ENCODE measurements at places on chromosomes 5 and 9.

GRCh38 chr9:78031444-78031892, at the start of gene GNAQ:
Gene GNAQ (minus strand): TSS chr9:78031811. CDS start chr9:78031235, 576 bp downstream.
- no peak for DNase-seq

GRCh38 chr5:124524552-124525232, 221.7 kb downstream of the ZNF608 start:
- no peak for DNase-seq

DNA sequence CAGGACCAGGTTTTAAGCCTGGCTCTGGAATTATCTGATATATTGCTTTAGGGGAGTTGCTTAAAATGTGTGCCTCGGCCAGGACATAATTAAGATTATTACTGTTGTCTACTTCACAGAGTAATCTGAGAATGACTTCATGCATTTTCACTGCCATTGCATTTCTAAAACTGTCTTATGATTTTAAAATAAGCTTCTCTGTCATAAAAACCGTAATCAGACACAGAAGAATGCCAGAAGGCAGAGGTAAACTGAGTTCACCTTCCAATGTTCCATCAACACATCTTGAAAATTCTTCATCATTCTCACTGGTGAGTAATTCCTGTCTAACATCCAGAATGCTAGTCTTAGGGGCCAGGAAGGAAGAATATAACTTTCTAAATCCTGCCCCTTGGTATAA, 47.1 kb downstream of the ISOC1 start:
- no peak for DNase-seq

- no peak for DNase-seq
Observed at GRCh38 chr5:107889387-107889786, 218.7 kb upstream of the EFNA5 start.

DNA sequence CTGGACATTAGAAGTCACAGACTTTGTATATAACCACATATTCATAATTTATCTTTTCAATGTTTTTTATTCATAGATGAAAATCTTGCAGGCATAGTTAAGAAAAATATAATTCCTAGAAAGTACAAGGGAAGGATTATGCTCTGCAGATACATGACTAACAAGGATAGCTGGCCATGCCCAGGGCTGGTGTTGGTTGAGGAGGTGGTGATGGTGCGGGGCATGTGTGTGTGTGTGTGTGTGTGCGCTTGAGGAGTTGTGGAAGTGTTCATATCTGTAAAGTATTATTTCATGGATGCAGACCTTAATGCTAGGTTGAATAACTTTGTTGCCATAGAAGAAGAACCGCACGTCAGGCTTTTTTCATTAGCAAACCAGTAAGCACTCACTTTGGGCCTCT, 1.3 kb downstream of the S1PR3 start:
- no peak for DNase-seq

DNA sequence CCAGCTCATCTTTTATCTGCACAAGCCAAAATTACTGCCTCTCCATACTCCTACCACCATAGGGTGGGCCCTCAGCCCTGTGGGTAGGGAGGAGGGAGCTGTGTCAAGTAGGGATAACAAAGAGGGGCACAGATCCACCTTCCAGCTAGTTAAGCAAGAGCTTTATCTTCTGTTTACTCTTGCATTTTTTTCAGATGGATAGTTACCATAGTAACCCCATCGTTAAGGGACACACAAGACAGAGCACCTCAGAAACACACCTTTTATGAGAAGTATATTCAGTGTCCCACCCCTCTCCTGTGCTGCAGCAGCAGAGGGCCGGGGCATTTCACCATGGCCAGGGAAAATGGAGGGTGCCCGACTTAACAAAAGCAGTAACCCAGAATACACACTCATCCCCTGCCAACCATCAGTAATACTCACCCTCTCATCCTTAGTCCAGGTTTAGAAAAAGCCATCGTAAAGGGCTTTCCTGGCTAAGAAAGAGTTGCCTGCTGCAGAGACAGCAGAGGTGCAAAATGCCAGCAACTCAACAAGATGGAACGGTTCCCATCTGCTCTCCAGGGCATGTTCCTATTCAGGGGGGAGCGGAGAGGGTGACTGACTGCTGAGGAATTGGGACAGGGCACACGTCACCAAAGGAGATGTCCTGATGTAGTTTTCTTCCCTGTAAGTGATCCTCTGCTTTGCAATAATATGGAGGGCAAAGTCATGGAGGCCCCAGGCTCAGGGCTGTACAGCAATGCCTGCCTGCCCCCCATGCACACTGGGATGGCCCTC, 25.1 kb downstream of the MACROH2A1 start:
- DNase-seq: no peak

GRCh38 chr9:86246752-86247161, 12.7 kb downstream of the C9orf153 start:
- DNase-seq: no peak

DNA sequence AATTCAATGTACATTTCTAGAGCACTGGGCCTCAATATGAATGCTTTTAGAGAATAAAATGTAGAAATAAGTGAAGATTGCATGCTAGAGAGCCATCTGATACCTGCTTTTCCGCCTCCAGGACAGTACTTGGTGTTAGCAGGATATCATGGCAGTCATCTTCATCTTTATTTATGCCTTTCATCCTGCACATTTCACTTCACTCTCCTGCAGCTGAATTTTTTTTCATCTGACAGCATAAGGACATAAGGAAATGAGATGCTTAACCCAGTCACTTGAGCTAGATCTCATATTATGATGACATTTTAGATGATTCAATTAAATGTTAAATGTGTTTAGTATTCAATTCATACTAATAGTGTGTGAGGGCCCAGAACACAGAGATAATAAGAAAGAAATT, 162.6 kb downstream of the PARP8 start:
- DNase-seq: no peak

DNA sequence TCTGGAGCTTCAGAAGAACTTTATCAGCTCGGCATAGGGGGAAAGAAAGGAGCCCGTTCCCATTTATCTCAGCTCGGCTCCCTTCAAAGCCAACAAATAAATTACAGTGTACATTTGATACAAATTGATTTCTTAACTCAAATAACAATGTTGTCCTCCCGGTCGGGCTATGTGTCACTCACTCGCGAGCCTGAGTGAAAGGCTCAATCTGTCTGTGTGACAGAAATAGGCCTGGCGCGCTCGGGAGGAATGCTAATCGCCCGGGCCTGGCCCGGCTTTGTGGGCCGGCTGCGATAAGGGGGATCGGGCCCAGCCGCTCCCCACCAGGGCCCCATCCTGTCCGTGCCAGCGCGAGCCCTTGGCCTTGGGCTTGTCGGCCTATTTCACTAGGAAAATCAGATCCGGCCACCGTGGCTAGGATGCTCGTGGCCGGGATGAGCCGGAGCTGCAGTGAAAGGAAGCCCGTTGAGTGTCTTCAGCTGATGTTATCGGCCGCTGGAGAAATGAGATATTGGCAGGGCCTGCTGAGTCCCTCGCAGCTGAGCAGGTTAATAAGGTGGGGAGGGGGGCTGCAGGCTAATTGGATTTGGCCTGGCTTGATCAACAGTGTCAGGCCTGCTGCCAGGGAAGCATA, 258.7 kb downstream of the IRX1 start:
- no peak for DNase-seq

DNA sequence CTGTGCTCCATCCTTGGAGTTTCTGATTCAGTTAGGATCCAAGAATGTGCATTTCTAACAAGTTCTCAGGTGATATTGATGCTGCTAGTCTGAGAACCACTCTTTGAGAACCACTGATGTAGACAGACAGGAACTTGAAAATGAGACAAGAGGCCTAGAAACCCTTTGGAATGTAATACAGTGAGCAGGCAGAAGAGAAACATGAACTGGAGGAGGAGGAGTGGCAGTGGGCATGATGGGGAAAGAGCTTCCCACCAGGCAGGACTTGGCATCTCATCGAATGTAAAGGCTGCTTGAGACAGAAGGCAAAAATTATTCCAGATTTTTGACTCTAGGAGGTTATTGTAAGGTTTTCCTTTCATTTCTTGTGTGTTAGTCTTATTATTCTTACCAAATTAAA, 295.8 kb upstream of the SGCD start:
- DNase-seq: no peak

DNA sequence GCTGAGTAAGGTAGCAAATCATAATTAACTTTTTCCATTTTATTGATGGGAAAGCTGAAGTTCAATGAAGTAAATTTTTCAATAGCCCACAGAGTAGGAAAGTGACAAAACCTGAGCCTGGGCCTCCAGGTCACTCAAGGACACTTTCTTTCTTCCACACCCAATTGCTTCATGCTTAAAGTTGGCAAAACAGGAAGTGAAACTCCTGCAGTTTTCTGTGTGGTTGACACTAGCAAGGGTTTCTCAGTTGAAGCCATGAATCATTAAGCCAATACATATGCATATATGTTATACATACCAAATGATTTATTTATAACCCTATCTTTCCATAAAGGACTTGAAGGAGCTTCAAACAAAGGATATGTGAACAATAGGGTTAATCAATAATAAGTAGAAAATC, 13.9 kb downstream of the TLR4 start:
- no peak for DNase-seq

- no peak for DNase-seq
Observed at GRCh38 chr9:137031904-137032640, at the start of gene FUT7. Gene FUT7 (minus strand): TSS chr9:137032088. CDS start chr9:137031991, 97 bp downstream.

DNA sequence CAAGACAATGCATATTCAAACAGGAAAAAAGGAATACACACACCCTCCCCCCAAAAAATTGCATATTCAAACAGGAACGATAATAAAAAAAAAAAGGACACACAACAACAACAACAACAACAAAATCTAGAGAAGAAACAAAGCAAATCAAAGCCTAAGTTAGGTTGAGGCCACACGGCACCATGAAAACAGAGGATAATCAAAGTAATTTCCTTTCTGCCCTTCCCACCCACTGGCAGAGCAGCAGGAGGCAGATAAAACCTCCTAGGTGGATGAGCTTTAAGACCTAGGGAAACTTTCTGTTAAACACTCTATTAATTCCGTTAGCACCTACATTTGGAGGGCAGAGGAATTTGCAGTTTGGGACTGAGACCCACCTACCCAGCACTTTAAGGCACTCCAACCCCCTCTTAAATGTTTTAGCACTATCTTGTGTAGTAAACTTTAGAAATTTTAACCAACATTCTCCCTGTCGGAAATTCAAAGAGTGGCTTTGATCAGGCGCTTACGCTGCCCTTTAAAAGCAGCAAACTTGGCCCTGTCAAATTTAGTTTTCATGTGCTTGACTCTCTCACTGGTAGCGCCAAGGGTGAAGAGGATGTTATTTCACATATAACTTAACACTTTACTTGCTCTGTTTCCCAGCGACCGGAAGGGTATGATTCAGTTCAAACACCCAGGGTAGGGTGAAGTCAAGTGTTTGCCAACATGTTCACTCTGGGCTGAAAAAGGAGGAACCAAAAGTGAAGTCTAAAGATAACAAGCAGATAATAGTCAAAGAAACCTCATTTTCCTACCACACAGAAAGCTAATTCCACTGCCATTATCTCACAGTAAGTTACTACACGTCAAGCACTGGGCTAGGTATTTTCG, 9.2 kb downstream of the ENC1 start:
- DNase-seq: no peak

- no peak for DNase-seq
Observed at GRCh38 chr5:112640546-112640945, 97.1 kb upstream of the APC start.

GRCh38 chr9:121674017-121674416, 22.6 kb downstream of the DAB2IP start:
- DNase-seq: no peak

- DNase-seq: no peak
Observed at GRCh38 chr5:176166427-176166826, 71.8 kb upstream of the SIMC1 start.

DNA sequence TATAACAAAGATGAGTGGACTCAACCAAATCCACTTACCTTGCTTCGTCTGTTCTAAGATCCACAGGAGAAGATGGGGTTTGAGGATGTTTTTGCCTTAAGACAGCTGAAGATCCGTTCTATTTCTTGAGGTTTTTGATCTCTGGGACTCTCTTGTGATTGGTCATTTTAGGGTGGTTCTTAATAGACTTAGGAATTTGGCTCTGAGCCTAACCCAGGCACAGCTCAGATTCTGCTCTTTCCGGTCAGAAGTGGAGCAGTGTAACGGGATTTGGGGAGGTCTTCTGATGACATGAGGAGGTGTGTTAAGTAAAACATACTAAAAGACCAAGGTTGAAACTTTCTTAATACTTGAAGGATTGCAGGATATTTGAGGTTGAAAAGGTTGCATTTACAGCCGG, 166.9 kb downstream of the DMRT2 start:
- DNase-seq: no peak

DNA sequence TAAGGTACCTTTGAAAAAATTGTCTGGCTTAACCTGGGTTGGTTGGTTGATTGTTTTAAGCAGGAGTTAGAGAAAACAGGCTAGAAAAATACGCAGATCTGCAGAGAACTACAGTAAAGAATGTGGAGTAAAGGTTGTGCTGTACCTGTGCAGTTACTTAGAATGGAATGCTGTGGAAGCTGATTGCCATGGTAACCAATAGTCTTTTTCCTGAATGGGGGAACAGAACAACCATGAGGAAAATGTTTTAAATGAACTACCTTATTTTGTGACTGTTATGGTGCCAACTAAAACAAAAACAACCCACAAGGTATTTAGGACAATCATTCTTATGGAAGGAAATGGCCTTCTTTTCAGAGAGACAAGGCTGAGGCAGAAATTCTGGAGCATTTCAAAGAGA, 4.8 kb upstream of the HOMER1 start:
- DNase-seq: no peak

- no peak for DNase-seq
Observed at GRCh38 chr9:77956555-77956954, 75.1 kb downstream of the GNAQ start.

DNA sequence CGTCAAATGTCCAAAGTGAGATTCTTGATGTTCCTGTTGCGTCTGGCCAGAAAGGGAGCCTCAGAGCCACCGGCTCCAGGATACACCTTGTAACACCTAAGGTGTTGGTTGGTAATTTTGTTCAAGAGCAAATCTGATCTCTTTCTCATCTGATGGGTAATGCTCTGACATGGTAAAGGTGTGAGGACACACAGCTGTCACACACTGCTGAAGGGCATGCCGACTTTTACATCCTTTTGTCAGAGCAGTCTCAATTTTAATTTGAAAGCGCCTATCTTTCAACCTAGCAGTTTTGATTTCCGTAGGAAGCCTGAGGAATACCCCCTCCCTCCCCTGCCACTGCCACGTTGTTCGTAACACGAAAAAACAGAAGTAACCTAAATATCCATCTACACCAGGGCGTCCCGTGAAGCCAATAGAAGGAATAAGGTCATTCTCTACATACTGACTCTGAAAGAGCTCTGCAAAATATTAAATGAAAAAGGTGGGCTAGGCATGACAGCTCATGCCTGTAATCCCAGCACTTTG, 57.4 kb downstream of the TSTD2 start:
- DNase-seq: no peak

DNA sequence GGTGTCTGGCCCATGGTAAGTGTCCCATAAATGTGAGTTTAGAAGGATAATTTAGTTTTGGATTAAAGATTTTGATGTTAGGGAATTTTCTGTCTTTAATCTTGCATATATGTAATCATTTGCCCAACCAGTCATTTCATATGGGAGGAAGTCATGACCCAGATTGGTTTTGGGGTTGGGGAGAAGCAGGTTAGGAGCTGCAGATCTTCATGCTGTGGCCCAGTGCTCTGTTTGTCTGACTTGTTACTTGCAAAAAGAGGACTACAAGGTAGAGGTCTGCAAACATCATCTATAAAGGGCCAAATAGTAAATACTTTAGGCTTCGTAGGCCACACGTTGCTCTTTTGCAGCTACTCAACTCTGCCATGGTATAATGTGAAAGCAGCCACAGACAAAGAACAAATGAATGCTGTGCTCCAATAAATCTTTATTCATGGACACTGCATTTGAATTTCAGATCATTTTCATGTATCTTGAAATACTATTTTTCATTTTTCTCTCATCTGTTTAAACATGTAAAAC, 16.8 kb downstream of the OSTF1 start:
- DNase-seq: no peak

- no peak for DNase-seq
Observed at GRCh38 chr5:100913298-100913697, 10.2 kb upstream of the ST8SIA4 start.

Data from effector CD4-positive, alpha-beta T cell (primary cell).